Karpas-422 (cell line): ENCODE measurements at places on chromosomes 13 and 19. TPM values are rescaled to one million over a fixed set of nuclear protein-coding genes. Genes with fewer than 3 reads are reported as not detected.

- H3K27me3 ChIP-seq: no peaks in the 10 kb centered on the region
- H3K4me3 ChIP-seq: no peak overlapping the region
- H3K27ac ChIP-seq: no peak overlapping the region
- no peak for DNase-seq
- H3K4me1 ChIP-seq: no peaks in the 10 kb centered on the region
Observed at GRCh38 chr13:111846391-111847159, 220.4 kb upstream of the SOX1 start.

- DNase-seq: no peak
- no peak overlapping the region for H3K4me3 ChIP-seq
- 0 out of 2 replicates have a peak, but pooled peaks cover 10% of the 10 kb centered on the region for H3K36me3 ChIP-seq
- no peaks in the 10 kb centered on the region for H3K4me1 ChIP-seq
- H3K27ac ChIP-seq: no peak overlapping the region
Observed at GRCh38 chr19:19500975-19501644, 14.2 kb downstream of the TSSK6 start.

DNA sequence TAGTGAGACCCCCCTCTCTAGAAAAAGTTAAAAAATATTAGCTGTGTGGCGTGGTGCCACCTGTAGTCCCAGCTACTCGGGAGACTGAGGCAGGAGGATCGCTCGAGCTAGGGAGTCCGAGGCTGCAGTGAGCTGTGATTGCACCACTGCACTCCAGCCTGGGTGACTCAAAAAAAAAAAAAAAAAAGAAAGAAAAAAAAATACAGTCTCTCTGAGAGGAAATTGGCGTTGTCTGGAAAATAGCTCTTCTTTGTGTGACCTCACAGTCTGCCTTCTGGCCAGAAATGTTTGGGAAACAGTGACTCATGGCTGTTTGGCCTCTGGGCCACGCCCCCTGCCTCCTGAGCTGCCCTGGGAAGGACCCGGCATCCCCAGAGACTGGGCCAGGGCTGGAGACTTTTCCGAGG, 10.7 kb downstream of the MARCHF2 start:
- H3K27ac ChIP-seq: no peak overlapping the region
- H3K4me3 ChIP-seq: no peak overlapping the region
- H3K27me3 ChIP-seq: no peaks in the 10 kb centered on the region

DNA sequence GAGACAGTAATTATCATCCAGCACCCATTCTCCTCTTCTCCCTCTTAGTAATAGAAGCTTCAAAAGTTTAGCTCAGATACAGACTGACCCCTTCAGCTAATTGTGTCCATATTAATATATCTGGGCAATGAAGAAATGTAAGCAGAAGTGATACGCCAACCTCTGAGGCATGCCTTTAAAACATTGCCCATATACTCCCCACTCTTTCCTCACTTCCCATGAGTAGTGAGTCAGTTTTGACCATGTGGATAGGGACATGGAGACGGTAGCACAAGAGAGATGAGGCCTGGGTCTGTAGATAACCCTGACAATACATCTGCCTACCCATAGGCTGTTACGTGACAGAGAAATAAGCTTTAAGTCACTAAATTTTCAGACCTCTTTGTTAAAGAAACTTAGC, 147.6 kb downstream of the KCTD12 start:
- no peaks in the 10 kb centered on the region for H3K36me3 ChIP-seq
- no peak overlapping the region for H3K27ac ChIP-seq
- no peak overlapping the region for H3K4me3 ChIP-seq

GRCh38 chr19:35529241-35530218, 1.4 kb upstream of the SBSN start:
- no peaks in the 10 kb centered on the region for H3K36me3 ChIP-seq
- no peak overlapping the region for H3K27ac ChIP-seq
- no peak for DNase-seq

- no peaks in the 10 kb centered on the region for H3K4me1 ChIP-seq
- DNase-seq: no peak
- no peaks in the 10 kb centered on the region for H3K36me3 ChIP-seq
- H3K27ac ChIP-seq: no peak overlapping the region
- no peaks in the 10 kb centered on the region for H3K27me3 ChIP-seq
Observed at GRCh38 chr13:34277936-34278335, 460.0 kb downstream of the RFC3 start.

DNA sequence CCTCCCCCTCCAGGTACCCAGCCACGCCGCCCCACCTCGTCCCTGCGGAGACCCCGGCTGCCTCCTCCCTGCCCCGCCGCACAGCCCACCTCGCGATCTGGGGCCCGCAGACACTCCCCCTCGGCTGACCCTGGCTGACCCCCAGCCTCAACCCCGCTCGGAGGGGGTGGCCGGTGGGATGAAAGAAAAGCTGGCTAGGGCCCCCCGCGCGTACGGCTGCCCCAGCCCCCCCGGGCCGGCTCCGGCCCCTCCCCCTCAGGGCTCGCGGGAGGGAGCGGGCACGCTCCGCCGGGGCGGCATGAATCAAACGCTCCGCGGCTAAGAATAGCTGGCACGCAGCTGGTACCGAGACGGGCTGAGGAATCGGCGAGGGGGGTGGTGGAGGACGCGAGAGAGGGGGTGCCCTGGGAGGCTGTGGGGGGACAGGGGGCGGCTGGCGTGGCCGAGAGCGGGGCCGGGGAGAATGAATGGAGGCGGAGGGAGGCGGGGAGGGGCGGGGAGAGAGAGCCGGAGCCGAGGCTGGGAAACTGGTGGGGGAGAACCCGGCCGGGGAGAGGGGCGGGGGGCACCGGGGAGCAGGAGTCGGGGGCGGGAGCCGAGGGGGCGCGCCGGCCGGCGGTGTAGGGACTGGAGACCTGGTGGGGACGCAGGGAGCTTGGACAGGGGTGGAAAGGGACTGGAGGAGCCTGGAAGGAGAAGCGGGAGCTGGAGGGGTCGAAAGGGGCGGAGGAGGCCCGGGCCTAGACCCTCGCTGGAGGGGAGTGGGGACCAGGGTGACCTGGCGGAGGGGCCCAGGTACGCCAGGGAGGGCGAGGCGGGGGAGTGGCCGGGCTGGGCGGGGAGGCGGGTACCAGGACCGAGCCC, 1.1 kb downstream of the SHANK1 start:
- H3K27ac ChIP-seq: no peak overlapping the region
- H3K36me3 ChIP-seq: no peaks in the 10 kb centered on the region
- H3K27me3 ChIP-seq: no peaks in the 10 kb centered on the region
- no peak overlapping the region for H3K4me3 ChIP-seq
- no peaks in the 10 kb centered on the region for H3K4me1 ChIP-seq

- no peaks in the 10 kb centered on the region for H3K27me3 ChIP-seq
- no peak overlapping the region for H3K27ac ChIP-seq
- peak; percentile 96 for DNase-seq
- no peaks in the 10 kb centered on the region for H3K4me1 ChIP-seq
- no peak overlapping the region for H3K4me3 ChIP-seq
Observed at GRCh38 chr19:17579661-17580244, 24.3 kb downstream of the COLGALT1 start.

GRCh38 chr19:56601375-56601774, 6.3 kb downstream of the ZNF71 start:
- no peaks in the 10 kb centered on the region for H3K27me3 ChIP-seq
- H3K4me3 ChIP-seq: no peak overlapping the region
- no peak for DNase-seq
- no peak overlapping the region for H3K27ac ChIP-seq
- peaks cover 62% of the 10 kb centered on the region for H3K36me3 ChIP-seq

GRCh38 chr13:79056706-79057105, 349.3 kb downstream of the RBM26 start:
- no peaks in the 10 kb centered on the region for H3K36me3 ChIP-seq
- no peaks in the 10 kb centered on the region; the same call in 1 of the 2 replicates for H3K27me3 ChIP-seq
- no peak overlapping the region for H3K4me3 ChIP-seq

DNA sequence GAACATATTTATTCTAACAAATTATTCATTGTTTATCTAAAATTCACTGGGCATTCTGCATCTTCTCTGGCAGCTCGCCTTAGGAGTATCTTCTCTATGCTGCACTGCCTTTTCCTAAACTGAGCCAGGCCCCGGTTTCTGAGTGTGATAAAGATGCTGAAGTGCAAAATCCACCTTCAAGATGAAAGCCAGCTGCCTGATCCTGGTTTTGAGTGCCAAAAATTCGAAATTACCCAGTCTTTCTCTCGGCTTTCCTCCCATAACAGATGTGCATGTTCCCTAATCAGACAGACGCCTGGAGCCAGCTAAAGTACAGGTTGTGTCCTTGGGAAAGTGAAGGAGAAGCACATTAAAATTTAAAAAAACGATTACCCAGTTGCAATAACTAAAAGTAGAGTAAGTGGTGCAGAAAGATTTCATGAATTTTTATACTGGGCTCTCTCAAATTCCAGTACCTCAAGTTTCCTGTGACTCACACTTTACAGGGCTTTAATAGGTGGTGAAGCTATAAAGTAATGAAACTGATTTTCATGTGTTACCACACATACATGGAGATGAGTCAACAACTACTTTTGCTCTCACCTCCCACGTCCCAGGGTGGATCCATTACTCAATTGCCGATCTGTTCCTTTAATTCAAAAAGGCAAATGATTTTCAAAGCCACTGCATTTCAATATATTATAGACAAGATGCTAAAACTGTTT, 65.0 kb upstream of the GTF2F2 start:
- H3K4me1 ChIP-seq: 0 out of 2 replicates have a peak, but pooled peaks cover 3% of the 10 kb centered on the region
- H3K27ac ChIP-seq: no peak overlapping the region
- H3K27me3 ChIP-seq: no peaks in the 10 kb centered on the region

DNA sequence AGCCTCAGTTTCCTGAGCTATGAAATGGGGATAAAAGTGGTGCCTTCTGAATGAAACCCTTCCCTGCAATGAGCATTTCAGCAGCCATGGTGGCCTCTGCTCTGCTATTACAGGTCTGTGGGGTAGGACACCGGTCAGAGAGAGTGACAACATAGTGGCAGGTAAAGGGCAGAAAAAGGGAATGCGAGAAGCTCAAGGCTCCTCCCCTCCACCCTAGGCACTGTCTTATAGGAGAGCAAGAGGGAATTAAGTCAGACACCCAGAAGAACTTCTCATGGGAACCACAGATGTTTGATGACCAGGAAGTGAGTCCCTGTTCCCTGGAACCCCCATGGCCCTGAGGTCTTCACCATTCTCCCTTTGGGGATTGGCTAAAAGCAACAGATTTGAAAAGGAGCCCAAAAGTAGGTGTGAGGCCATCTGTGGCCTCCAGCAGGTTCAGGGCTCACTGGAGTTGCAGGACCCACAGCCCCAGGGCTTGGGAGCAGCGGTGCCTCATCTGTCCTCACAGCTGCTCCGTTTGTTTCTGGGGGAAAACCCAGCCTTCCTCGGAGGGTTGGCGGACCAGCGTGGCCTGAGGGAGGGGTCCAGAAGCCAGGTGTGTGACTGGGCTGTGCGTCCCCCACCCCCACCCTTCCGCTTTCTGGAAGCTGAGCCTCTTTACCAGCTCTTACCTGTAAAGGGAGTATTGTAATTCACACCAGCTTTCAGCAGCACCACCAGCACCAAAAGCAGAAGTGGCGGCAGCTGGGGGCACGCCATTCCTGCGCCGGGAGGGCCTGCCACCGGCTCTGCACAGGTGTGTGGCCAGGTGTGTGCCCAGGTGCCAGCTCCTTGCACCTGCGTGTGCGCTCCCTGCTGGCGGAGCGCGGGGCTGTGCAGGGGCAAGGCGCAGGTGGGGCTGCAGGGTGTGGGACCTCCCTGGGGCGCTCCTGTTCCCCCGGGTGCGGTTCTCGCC, 19.4 kb downstream of the IQCN start:
- H3K36me3 ChIP-seq: no peaks in the 10 kb centered on the region
- peak; percentile 57 for DNase-seq
- H3K4me1 ChIP-seq: peaks cover 6% of the 10 kb centered on the region
- H3K27ac ChIP-seq: no peak overlapping the region
- no peaks in the 10 kb centered on the region for H3K27me3 ChIP-seq

DNA sequence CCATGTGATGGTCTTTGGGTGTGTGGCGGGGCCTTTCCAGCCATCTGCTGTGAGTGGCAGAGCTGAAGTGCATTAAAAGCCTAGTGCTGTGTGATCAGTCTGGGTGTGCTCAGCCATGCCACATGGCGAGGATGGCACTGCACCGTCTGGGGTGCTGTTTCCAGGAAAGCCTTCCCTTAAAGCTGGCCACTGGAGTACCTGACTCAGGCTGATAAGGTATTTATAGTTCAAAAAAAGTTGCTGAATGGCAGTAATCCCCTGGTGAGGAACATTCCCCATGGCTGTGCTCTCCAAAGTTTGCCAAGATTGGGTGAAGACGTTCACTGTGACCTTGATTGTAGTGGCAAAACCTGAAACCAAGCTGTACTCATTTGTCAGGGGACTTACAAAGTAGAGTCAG, 6.0 kb downstream of the GPI start:
- no peaks in the 10 kb centered on the region for H3K27me3 ChIP-seq
- peaks cover 50% of the 10 kb centered on the region for H3K36me3 ChIP-seq
- no peak for DNase-seq
- peaks cover 17% of the 10 kb centered on the region for H3K4me1 ChIP-seq
- no peak overlapping the region for H3K27ac ChIP-seq

GRCh38 chr13:45337803-45338202, 3.2 kb downstream of the TPT1 start:
- no peak overlapping the region for H3K27ac ChIP-seq
- H3K36me3 ChIP-seq: peaks cover 44% of the 10 kb centered on the region
- H3K27me3 ChIP-seq: no peaks in the 10 kb centered on the region
- DNase-seq: peak; percentile 2

DNA sequence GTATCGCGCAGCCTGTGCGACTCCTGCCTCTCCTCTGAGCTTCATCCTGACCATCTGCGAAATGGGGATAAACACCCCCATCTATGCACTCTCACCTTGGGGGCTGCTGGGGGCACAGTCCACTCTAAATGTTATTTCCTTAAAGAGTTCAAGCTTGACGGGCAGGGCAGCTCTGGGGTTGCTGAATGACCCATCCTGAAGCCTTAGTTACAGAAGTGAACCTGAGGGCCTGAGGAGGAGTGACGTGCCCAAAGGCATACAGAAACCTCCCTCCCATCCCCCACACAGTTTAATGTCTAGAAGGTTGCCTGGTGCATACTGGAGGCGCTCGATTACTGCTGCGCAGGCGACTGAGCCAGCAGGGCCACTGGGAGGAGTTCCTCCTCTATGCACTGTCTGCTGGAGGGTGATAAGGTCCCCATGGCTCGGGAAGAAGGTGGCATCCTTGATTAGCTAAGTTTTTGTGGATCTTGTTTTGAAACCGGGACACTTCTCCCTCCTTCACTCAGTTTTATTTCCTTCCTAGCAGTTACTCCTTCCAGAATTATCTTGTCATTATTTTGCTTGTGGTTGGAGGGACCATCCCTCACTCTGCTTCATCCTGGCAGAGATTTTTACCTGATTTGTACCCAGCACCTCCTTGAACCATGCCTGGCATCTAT, 572 bp upstream of the FKBP8 start:
- peaks cover 6% of the 10 kb centered on the region; the same call in 1 of the 2 replicates for H3K36me3 ChIP-seq
- peak; percentile 87 for DNase-seq
- H3K4me1 ChIP-seq: peaks cover 17% of the 10 kb centered on the region
- H3K27me3 ChIP-seq: no peaks in the 10 kb centered on the region

The ZNF729 gene
- total RNA-seq: not detected in 2 replicates

The ZNF221 gene
- 0.19 TPM in 1 of 2 replicates, not detected in the other for total RNA-seq

The APOC1 gene
- total RNA-seq: not detected in 2 replicates

The LSM14A gene
- 171 and 205 TPM in 2 replicates for total RNA-seq

The DNAJC15 gene
- total RNA-seq: 77.1 and 79.8 TPM in 2 replicates

The NLRP5 gene
- not detected in 2 replicates for total RNA-seq

The KLK1 gene
- not detected in 2 replicates for total RNA-seq

The PSG2 gene
- not detected in 2 replicates for total RNA-seq

The SYNE4 gene
- 1.2 and 1.8 TPM in 2 replicates for total RNA-seq
